ENCODE measurements at places on chromosomes 11 and 22.

- peak; percentile 45 for DNase-seq
Observed at GRCh38 chr11:78564490-78565467, 9.9 kb downstream of the NARS2 start.

GRCh38 chr22:47213571-47214230 lies 451.3 kb downstream of the TBC1D22A start:
- no peak for DNase-seq

GRCh38 chr11:128592454-128592853 lies 5.1 kb upstream of the ETS1 start:
- DNase-seq, result no peak

GRCh38 chr11:18495271-18495670 lies 31.5 kb downstream of the TSG101 start:
- no peak for DNase-seq

GRCh38 chr11:134482865-134483264 lies 70.8 kb upstream of the B3GAT1 start:
- DNase-seq, result no peak

All from SJSA1 (cell line).